Left forelimb (tissue), 1 donor: ENCODE measurements at places on chromosomes 5 and 9.
A peak's percentile ranks its signal among the peaks of the same experiment; 100 is the strongest.

- peak; percentile 68 for DNase-seq
Measured at GRCh38 chr5:43603344-43604217, 601 bp downstream of the NNT start.

DNA sequence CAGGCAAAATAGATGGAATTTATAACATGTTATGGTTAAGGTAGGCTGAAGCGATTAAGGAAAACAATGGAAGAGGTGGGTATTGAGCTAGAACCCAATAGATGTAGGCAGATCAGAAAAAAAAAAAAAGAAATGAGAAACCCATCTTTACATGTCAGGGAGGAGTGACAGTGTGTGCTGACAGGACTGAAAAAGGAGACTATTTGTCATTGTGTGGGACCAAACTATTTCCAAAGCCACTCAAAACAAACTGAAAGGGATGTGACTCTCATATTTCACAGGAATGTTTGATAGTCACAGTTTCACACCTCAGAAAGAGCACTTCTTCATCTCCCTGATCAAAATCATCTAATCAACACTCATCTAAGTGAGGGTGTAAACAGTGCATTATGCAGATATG lies 122.3 kb upstream of the KIF2A start:
- no peak for DNase-seq

GRCh38 chr9:101562966-101563365 lies 29.3 kb downstream of the RNF20 start:
- DNase-seq: no peak

GRCh38 chr5:1421521-1422341 lies 23.5 kb downstream of the SLC6A3 start:
- no peak for DNase-seq

DNA sequence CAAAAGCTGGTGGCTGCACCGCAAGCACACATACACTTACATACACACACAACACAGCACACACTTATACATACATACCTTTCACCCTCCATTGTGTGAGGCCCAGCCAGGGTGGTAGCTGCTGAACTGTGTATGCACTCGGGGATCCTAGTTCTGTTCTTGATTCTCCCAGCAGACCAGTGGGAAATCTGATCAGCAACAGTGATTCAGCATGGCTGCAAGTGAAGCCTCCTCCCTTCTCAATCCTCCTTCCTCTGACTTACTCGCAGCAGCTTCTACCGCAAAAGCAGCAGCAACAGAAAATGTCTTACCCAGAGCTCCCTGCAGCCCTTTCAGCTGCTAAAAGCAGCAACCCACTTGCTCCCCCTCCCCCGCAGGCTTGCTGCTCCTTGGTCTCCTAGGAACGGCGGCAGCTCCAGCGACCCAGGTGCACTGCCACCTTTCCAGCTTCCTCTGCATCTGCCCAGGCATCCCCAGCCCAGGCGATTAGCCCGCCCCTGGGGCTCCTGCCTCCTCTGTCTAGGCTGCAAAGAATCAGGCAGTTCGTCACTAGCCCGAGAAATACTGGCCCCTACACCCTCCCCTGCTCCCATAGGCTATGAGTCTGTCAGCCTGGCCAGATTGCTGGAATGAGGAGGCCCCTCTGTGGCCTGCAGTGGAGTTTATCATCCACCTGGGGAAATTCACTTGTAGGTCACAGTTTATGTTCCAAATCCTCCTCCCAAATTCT lies at the start of gene KLHL3:
Gene KLHL3 (minus strand): TSS at position 535 of the 730 bp plus-strand sequence. CDS start 443 bp downstream, at position 92.
- peak; percentile 70 for DNase-seq

- DNase-seq: no peak
Measured at GRCh38 chr5:71907608-71908145, 188.6 kb downstream of the CARTPT start.

DNA sequence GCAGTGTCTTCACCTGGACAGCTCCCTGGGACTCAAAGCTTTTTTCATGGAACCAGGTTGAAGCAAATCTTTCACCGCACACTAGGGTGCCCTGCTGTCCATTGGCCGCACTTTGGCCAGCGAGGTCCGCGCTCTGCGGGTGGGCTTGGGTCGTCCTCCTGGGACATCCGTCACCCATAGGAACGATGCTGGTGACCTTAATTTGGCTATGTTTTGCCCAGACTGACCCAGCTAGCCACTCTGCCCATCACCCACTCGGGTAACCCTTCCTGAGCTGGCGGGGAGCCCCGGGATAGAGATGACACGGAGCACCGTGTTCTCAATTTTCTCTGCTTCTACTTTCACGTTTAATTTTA lies 25.9 kb downstream of the ZDHHC11B start:
- peak; percentile 64 for DNase-seq

DNA sequence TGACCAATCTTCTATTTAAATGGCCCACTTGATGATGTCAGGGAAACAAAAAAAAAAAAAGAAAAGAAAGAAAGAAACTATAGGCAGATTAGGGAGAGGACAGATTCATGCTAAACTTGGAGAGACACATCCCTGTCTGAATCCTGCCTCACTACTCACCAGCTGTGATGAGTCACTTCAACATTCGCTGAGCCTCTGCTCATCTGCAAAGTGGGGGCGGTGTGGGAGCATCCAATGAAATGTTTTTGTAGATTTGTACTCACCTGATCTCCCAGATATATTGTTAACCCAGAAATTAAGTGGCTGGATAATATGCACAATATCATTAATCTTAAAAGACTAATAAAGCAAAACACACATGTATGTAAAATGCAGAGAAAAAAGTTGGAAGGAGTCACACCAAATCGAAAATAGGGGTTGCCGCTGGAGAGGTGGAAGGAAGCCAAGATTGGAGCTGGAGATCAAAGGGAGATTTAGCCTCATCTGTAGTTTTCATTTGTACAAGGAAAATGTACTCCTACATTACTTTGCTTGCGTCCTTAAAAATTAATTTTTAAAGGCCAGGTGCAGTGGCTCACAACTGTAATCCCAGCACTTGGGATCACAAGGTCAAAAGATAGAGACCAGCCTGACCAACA lies 17.0 kb upstream of the ERGIC1 start:
- DNase-seq: no peak

GRCh38 chr9:127084076-127085039 lies 38.1 kb downstream of the ANGPTL2 start:
- peak; percentile 57 for DNase-seq

DNA sequence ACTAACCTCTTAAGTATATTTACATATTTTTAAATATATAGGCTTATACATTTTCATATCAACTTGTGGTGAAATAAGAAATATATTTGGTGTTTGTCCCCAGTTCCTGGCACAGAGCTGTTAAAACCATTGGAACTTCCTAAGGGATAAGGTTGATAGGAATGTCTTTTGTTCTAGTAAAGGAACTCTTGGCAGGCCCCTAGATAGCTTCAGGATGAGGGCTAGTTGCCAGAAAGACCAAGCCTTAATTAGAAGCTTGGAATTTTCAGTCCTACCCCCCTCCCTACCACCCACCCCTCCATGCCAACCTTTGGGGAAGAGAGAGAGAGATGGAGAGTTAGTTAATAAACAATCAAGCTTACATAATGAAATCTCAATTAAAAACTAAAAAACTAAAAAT lies 638.6 kb upstream of the ACO1 start:
- DNase-seq: no peak

DNA sequence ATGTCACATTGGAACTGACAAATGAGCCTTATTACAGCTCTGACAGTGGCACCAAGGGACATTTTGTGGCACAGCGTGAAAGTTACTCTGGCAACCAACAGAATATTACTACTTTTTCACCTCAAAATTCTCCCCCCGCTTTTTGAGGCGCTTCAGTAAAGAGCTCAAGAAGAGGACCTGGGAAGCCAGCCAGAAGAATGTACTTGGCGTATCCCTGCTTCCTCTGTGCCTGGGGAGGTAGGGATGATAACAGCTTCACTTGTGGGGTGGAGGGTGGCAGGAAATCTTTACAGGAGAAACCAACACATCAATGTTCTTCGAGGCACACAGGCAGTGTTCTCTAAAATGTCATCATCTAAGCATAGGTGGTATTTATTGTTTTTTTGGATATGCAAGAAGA lies 624.1 kb downstream of the NR2F1-AS1 start:
- DNase-seq: no peak

GRCh38 chr5:112097768-112098167 lies 321.3 kb downstream of the EPB41L4A start:
- no peak for DNase-seq

GRCh38 chr9:97411789-97412625 lies at the start of gene TDRD7:
Gene TDRD7, plus strand, starts transcription at chr9:97412096. Its CDS starts 16,370 bp downstream, at chr9:97428466.
- peak; percentile 89 for DNase-seq

GRCh38 chr9:72065076-72065475 lies 4.7 kb upstream of the C9orf57 start:
- DNase-seq: no peak
